ENCODE measurements at places on chromosomes 12 and 14.

DNA sequence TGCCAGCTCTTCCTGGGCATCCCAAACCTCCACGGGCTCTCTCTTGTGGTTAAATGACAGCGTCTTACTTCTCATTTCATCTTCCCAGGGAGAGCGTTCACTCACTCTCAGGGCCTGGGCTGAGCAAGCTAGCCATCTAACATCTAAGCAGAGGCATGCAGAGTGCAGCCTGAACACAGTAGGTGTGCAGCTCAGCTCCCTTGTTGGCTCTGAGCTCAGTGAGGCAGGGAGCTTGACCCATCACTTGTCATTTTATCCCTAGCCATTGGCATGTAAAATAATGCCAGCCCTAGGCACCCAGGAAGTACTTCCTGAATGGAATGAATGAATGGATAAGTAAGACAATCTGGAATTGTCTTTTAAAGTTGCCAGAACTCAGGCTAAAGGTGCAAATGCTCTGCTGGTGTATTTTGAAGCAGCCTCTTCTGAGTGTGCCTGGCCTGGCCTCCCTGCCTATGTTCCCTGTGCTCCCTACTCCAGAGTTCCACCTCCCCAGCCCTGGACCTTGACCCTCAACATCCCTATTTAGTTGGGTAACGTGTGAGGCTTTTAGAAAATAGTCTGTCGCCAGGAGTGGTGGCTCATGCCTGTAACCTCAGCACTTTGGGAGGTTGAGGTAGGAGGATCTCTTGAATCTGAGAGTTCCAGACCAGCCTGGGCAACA, 9.5 kb upstream of the MEG3 start:
- DNase-seq: no peak

GRCh38 chr14:39491134-39491571, 58.9 kb upstream of the FBXO33 start:
- no peak for DNase-seq

- no peak for DNase-seq
Measured at GRCh38 chr12:15701206-15701605, 88.0 kb downstream of the EPS8 start.

DNA sequence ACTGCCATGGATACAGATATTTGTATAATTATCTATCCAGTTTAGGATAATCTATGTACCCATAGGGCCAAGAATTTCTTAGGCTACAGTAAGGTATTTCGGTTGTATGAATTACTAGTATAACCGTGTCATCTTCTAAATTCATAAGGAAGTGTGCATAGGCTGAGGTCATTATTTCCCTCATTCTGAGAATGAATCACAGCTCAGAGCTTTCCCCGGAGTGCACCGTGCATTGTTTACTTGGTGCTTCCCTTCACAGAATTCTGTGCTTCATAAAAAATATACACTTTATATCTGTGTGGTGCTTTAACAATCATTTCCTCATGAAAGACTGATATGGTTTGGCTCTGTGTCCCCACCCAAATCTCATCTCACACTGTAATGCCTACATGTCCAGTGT, 514.1 kb downstream of the ETNK1 start:
- no peak for DNase-seq

GRCh38 chr14:88992011-88992410, 167.6 kb downstream of the TTC8 start:
- DNase-seq: no peak

GRCh38 chr14:36508418-36509068, 11.5 kb downstream of the NKX2-1 start:
- no peak for DNase-seq

GRCh38 chr14:68459480-68460136, 333.3 kb downstream of the ZFP36L1 start:
- no peak for DNase-seq

- no peak for DNase-seq
Measured at GRCh38 chr14:78840898-78841297, 670.7 kb downstream of the NRXN3 start.
